Retina (tissue), 1 donor: ENCODE measurements at places on chromosomes 3 and 15.

DNA sequence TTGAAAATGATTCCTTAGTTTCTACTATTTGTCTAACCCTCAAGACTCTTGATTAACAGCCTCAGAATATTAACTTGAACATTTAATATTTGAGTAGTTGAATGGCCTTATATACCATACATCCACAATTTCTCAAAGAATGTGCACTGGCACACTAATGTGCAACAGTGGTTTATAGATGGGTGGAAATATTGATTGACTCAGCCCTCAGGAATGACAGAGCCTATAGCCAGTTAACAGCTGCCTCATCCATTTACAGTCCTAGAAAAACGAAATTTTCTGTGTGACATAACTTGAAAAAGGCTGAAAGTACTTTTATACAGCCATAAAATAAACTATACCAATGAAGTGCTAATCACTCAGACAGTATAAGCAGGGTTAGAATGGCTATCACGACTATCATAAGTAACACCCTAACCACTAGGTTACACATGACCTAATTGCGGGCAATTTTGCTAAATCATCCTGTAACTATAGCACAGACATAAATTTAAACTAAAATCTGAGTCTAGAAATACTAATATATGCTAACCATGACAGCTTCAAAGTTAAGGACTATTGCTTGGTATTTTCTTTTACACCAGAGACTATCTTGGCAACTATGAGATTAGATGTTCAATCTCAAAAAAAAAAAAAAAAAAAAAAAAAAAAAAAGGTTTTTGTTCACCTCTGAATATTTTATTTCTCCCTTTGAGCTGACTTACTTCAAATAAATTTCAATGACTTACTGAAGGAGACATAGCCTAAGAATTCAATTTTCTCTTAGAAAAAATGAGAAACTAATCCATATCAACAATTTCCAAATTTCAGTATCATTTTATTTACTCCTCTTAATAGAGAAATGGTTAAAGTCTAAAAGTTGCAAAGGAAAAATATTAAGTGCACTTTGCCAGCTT is 9.3 kb downstream of the SECISBP2L start:
- DNase-seq: no peak

- peak; percentile 35 for DNase-seq
Observed at GRCh38 chr3:52248816-52249547, 3.4 kb downstream of the PPM1M start.

GRCh38 chr3:41143421-41144031 is 55.8 kb upstream of the CTNNB1 start:
- no peak for DNase-seq

GRCh38 chr3:38313695-38314094 is 31.6 kb downstream of the SLC22A14 start:
- DNase-seq: no peak

DNA sequence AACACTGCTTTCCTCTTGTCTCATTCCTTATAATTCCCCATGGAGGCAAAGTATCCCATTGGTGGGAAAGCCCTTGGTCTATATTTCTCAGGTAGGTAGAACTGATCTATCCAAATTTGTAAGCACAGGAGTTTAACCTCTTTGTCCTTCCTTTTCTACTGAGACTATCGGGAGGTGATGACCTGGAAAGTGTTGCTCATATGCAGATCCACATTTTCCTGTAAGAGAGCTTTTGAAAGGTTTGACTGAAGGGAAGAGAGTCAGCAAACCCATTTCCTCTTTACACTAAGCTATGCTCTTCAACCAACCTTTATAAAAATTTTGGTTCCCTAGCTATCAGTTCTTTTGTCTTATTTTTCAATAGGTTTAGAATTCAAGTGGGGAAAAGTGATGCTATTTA is 200.7 kb downstream of the TIGIT start:
- no peak for DNase-seq

DNA sequence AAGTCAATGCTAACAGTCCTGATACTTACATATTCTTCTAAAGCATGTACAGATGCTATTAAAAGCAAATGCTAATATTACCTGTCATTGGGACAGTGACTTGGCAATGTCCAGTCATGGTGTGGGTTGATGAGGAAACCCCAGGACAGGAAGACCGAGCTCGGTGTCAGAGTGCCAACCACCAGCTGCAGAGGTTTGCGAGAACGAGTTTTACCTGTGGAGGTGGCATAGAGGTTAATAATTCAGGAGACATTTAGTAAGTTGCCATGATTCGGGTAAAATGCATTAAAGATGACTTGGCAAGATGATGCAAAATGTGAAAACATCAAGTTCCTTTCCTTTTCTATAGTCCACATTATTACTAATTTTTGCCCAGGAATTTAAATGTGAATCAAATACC is 94.5 kb downstream of the ABI3BP start:
- DNase-seq: no peak

DNA sequence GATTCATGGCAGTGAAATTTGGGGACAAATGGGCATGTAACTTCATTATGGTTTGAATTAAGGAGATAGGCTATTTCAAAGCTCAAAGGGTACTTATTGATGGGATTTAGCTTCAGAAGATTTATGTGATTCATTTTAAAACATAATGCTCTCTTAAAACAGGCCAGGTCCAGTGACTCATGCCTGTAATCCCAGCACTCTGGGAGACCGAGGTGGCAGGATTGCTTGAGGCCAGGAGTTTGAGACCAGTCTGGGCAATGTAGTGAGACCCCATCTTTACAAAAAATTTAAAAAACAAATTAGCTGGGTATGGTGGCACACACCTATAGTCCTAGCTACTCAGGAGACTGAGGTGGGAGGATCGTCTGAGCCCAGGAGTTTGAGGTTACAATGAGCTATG is 11.5 kb downstream of the THAP10 start:
- no peak for DNase-seq

- no peak for DNase-seq
Observed at GRCh38 chr3:107206141-107206540, 171.1 kb upstream of the CCDC54 start.

DNA sequence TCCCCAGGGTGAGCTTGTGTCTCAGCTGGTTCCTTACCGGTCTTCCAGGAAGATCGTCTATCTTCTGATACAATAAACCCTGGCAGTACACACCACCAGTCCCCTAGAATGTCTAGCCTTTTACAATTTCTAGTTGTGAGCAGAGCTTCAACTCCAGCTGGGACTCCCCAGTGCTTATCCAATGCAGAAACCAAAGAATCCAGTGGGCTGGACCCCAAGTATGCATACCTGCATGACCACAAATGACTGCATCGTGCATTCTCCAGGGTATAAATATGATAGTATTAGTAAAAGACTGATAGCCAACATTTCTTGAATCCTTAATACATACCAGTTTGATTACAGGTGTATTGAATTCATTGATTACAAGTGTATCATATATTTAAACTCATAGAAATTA is 176.0 kb downstream of the SATB1 start:
- DNase-seq: no peak

- no peak for DNase-seq
Observed at GRCh38 chr3:195555110-195555509, 12.0 kb upstream of the PPP1R2 start.

GRCh38 chr3:8589880-8590556 is 54.6 kb downstream of the SSUH2 start:
- no peak for DNase-seq

DNA sequence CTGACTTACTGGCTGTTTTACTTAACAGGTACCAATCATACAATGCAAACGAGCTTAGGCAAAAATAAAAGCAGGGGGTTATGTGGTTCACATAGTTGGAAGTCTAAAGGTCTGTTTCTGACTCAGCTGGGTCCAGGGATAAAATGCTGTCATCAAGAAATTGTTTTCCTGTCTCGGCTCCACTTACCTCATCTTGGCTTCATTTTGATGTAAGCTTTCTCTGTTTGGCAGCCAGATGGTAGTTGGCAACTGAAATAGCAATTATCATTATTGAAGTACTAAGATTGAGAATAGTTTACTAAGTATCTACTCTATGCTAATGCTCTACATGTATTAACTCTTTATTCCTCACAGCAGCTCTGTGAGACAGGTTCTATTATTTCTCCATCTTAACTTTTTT is 36.8 kb upstream of the CNTN3 start:
- no peak for DNase-seq

DNA sequence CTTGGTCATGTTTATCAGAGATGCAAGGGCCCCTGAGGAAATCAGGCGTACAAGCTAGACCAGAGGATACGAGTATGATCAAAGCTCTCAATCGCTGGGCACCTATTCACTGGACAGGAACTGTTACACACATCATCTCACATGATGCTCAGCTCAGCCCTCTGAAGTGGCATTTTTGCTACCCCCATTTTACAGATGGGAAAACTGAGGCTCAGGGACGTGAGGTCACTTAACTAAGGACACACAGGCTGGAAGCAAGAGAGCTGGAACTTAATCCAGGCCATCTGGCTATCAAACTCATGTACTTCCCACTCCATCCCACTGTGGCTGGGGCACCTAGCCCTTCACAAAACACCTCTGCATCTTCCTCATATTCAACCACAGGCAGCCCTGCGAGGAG is 72.9 kb upstream of the SLC6A1 start:
- DNase-seq: no peak

DNA sequence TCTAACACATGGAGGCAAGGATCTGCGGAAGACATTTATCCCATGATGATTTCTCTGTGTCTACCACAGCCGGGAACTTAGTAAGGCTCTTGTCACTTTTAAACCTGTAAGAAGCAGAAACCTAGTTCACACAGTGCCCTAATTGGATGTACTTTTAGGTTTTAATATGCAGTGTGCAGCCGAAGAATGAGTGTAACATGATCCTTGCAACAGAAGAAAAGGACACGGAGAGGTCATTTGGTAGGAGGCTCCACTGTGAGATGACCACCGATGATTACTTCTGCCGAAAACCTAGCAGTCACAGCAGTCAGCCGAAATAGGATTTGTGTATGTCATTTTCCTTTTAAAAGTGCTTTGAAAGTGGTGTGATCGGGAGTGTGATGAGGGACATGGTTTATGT is 6.8 kb downstream of the CACNA1D start:
- peak; percentile 18 for DNase-seq

- DNase-seq: no peak
Observed at GRCh38 chr3:63642488-63642887, 10.0 kb upstream of the SNTN start.

GRCh38 chr15:51285399-51285798 is 53.0 kb downstream of the CYP19A1 start:
- DNase-seq: no peak

DNA sequence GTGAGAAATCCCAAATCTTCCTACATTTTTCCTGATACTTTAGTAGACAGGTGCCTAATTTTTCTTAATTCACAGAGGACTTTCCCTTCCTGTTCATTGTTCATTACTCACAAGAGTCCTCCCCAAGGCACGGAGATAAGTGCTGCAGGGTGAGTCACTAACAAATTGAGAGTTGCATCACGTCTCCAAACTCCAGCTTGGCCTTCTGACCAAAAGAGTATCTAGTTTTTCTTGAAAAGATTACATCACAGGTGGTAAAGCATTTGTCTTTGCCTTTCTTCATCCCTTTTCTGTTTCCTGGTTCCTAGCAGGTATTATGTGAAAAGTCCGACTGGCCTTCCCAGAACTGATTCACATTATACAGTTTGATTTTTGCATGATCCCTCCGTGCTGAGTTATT is 24.9 kb upstream of the RASGRP1 start:
- no peak for DNase-seq

DNA sequence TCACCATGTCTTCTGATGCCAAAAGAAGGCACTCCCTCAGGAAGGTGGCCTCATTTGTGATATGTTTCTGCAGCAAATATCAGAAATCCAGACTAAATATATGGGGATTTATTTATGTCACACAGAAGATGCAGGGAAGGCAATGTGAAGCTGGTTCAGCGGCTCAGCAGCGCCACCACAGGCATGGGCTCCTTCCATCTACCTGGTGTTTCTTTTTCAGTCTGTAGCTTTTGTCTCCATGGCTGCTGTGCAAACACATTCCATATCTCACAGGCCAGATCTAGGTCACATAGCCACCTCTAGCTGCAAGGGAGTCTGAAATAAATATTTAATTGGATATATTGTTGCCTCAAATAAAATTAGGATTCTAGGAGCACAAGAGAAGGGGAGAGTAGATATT is 502.1 kb upstream of the IL12A start:
- DNase-seq: no peak

DNA sequence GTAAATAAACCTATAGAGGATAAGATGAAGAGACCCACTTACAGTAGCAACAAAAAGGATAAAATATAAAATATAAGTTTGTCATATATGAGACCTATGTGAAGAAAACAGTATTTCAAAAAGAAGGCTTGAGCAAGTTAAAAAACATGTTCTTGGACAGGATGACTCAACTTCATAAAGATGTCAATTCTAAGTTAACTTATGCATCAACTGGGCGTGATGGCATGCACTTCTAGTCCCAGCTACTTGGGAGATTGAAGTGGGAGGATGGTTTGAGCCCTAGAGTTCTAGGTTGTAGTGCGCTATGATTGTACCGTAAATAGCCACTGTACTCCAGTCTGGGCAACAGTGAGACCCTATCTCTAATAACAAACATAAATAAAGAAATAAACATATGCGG is 59.7 kb downstream of the PDCD6IP start:
- no peak for DNase-seq

- no peak for DNase-seq
Observed at GRCh38 chr3:100913870-100914648, 79.2 kb downstream of the ABI3BP start.

GRCh38 chr15:38217788-38218609 is 34.6 kb upstream of the SPRED1 start:
- DNase-seq: no peak

GRCh38 chr3:3160826-3161225 is 18.7 kb downstream of the CRBN start:
- no peak for DNase-seq

GRCh38 chr3:142993958-142994442 is 7.4 kb upstream of the U2SURP start:
- peak; percentile 45 for DNase-seq

DNA sequence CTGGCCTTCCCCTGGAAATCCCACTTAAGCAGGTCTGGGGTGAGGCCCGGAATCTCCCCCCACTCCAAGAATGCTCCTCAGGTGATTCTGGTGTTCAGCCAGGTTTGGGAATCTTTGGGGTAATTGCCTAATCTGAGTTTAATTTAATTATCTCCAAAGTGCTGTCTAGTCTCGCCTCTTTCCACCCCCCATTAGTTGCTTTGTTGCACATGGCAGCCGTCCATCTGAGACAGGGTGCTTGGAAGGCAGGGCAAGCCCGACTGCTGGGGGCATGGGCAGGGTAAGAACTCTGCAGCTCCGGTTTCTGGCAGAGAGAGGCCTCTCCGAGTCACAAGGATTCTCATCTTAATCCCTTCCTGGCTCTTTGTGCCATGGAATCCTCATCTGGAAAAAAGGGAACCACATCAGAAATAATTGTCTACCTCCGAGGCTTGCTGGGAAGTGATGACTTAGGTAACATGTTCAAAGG is 15.0 kb downstream of the IL17RD start:
- DNase-seq: no peak

GRCh38 chr3:172069478-172069877 is 30.1 kb downstream of the FNDC3B start:
- DNase-seq: no peak

- no peak for DNase-seq
Observed at GRCh38 chr3:50251220-50251619, 15.2 kb downstream of the GNAI2 start.

GRCh38 chr3:57009367-57009766 is 51.1 kb upstream of the SPATA12 start:
- DNase-seq: no peak
